ENCODE measurements at places on chromosomes 2 and 18.

DNA sequence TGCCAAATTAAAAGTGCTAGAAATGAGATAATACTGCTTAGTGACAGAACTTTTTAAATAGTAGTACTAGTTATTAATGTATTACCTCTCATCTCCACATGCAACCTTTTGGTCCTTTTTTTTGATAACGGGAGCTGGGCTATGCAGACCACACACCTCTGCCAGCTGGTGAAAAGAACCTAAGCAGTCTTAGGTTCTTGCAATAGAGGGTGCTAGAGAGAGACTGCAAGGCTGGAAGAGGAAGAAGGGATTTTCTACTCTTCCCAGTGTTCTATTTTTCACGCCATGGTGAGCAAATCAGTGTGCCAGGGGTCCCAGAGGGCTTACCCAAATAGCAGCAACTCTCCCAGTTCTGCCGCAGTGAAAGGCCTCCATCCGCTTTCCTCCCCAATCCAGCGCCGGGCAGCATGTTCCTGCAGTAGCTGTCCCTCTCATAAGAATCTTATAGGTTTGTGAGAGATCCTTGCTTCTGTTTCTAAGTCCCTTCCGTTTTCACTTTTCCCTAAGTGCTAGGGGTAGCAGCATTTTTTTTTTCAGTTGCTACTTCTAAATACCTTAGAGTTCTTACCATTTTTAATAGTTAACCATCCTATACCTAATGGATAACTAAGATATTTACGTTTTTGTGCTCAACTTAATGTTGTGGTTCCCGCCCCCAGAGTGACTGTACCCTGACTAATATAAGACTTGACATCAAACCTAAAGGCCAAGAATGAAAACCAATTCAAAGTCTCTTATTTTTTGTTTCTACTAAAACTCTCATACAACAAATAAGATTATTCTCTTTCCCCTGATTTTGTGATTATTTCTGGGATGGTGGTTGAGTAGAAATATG lies 69.4 kb upstream of the UBE2E3 start:
- no peak for DNase-seq

DNA sequence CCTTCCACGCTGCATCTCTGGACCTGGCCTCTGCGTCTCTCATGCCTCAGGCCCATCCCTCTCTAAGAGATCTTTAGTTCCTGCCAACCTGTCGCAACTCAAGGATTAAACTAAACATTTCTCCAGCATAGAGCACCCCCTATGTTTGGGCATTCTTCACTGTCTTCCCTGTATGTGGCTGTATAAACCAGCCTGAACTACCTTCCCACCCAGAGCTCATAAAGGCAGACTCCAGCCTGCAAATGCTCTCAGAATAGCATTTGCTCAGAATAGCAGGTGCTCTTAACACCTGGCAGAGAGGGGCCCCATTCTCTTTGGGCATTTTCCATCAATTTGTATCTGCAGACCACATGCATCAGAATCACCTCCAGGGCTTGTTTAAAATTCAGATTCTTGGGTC lies 83.4 kb downstream of the EHD3 start:
- DNase-seq = no peak

GRCh38 chr18:69480460-69480859 lies 79.8 kb downstream of the DOK6 start:
- DNase-seq = no peak

DNA sequence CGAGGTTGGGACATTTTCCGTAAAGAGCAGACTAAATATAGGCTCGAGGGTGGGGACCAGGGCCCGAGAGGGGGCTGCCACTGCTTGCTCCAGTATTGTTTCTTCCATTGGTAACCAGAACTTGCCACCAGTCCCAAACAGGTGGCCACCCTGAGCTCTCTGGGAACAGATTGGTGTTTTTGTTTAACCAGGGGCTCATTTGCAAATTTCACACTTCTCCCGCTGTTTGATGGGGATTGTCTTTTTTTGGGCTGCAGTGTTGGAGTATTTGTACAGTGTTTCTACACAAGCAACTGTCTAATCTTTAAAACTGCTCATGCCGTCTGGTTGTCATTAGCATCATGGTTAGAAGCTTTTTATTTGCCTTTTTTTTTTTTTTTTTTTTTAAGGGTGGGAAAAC lies 8.5 kb downstream of the AGAP1 start:
- no peak for DNase-seq

DNA sequence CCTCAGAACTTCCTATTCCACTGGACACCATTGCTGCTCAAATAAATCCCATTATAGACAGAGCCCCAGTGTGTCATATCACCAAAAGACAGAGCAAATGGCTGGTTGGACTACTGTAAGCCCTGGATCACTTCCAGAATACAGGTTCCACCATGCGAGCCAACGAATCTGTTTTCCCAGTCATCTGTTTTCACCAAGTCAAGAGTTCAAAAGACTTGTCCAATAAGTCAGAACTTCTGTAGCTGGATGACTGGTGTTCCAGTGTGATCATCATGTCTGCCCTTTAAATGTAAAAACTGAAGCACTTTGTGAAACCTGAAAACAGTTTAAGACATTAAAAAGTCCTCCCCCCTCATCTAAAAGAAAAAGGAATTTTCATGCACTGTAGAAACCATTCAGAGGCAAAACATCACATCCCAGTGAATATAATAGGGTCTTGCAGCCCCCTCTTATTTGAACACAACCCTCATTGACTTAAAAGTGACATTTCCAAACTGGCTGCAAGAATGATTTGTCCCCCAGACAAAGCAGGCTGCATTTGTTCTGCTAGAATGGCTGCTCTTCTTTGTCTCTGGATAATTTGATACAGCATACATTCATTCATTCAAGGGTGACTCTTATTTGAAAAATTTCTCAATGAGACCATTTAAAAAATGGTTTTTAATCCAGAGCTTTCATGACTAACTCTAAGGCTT lies 64.6 kb upstream of the TANC1 start:
- DNase-seq = no peak

GRCh38 chr2:120241684-120242083 lies 11.0 kb upstream of the RALB start:
- DNase-seq = no peak

Data from activated B cell treated with CpG ODN at 0.5 μM for 24 hours (primary cell).